Lung microvascular endothelial cell (primary cell): ENCODE measurements at places on chromosomes 4 and X. TPM values are rescaled to one million over a fixed set of nuclear protein-coding genes. Genes with fewer than 3 reads are reported as not detected.

DNA sequence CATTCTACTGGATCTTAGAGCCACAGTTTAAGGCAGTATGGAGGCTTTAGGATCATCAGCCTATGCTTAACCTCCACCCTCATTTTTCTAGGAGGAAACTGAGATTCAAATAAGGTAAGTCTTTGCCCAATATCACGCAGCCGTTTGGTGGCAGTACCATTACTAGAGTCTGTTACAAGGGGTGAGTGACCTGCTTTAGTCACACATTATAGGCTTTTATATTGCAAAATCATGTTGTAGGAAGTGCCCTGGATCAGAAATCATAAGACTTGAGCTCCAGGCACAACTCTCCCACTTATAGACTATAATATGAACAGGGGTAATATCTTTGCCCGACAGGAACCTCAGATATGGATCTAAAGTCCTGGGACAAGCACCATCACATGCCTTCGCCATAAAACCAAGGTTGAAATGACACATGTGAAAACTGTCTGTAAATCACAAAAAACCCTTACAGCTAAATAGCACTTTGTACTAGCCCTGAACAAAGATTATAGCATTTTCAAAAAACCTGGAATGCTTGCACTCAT is 19.2 kb downstream of the HPSE start:
- no peak for DNase-seq

DNA sequence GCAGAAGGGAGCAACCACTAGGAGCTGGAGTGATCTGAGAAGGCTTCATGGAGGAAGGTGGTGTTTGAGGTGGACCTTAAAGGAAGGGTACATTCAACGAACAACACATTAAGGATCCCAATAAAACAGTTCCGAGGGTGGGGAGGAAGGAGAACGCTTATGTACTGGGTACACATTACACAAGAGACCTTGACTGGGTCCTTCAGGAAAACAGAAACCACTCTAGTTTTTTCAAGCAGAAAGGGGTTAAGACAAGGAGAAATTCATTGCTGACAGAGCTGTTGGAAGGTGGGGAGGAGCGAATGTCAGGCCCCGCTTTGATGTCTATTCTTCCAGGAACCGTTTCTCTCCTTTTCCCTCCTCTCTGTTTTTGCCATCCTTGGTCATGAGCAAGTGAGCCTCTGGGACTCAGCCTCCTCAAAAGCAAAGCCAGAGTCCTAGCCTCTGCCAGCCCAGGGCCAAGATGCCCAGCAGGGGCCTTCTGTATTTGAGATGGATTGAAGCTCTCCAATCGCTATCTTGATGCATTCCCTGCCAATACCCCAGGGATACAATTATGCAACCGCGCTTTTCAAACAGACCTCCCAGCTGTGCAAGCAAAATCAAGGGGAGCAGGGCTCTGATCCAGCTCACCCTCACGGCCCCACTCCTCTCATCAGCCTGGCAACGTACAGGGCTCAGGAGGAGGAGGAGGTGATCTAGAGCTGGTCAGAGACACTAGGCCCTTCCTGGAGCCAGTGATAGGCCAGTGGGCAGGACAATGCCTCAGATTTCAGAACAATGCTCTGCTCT is 48.4 kb downstream of the ZBTB49 start:
- DNase-seq: no peak

GRCh38 chrX:86714441-86714840 is 566.2 kb downstream of the DACH2 start:
- DNase-seq: no peak

DNA sequence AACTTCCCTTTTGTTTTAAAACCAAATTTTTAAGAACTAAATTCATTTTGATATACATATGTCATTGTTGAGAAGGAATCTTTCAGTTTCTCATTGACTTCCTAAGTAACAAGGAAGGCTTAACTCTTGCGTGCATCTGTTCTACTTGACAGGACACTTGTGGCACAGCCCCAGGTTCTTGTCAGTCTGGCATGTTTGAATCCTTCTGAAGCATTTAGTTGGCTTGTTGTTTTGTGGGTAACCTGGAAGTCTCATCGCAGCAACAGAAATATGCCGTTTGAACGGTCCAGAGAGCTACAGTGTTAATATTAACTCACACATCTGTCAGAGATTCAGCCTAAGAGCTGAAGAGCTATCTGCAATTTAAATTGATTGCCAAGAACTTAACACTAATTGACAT is 76.0 kb downstream of the GLRA3 start:
- no peak for DNase-seq

DNA sequence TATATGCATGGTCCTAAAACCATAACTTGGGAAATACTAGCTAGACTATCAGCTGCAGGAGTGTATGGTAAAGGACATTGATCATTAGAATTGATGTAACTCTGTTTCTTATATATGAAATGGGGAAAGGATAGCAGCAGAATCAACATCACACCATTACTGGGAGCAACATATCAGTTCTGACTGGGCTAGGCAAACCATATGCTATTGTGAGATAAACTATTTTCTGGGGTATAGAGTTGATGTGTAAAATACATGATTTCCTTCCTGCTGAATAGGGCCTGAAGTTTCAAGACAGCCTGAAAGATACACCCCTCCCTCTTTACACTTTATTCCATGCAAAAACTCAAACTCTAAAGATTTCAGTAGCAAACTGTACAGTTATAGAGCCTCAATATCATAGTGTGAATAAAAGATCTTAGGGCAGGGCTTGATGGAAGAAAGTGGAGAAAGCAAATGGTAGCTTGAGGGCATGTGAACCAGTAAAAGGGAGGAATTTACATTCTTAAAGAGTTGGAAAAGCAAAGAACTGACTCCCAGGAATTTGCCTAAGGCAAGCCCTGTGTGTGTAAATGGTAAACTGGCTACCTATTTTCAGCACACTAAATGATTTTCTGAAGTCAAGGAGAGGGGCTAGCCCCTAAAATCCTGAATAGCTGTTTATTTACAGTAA is 404.1 kb downstream of the MAPK10 start:
- DNase-seq: no peak

DNA sequence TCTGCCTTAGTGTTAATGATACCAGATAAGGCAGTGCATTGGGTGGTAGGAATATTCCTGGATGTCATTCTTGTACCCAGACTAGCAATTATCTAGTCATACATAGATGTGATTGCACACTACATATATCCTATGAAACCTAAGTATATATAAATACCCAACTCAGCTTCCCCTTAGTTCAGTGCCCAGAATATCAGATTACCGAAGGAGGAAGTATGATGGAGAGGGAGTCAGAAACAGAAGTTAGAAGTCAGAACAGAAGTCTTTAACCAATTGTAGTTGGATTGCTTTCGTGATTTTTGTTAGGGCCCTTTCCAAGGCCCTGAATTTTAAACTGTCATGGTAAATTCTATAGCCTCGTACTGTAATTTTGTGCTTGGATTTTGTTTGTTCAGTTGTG is 42.9 kb downstream of the MOB1B start:
- DNase-seq: no peak

DNA sequence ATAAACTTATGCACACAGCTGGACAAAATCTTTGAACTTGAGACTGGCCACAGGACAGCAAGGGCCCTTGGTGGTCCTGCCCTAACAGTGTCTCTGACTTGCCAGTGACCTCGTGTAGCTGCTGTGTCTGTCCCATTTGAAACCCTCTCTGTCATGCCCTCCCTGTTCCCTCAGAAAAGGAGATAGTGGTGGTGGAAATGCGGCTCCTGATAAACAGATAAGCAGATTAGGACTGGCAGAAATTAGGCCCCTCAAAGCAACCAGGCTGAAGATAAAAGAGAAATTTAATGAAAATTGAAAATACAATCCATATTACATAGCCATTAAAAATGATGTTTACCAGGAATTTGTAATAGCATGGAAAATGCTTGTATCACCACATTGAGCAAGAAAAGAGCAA is 136.6 kb upstream of the ATP6AP2 start:
- DNase-seq: no peak

DNA sequence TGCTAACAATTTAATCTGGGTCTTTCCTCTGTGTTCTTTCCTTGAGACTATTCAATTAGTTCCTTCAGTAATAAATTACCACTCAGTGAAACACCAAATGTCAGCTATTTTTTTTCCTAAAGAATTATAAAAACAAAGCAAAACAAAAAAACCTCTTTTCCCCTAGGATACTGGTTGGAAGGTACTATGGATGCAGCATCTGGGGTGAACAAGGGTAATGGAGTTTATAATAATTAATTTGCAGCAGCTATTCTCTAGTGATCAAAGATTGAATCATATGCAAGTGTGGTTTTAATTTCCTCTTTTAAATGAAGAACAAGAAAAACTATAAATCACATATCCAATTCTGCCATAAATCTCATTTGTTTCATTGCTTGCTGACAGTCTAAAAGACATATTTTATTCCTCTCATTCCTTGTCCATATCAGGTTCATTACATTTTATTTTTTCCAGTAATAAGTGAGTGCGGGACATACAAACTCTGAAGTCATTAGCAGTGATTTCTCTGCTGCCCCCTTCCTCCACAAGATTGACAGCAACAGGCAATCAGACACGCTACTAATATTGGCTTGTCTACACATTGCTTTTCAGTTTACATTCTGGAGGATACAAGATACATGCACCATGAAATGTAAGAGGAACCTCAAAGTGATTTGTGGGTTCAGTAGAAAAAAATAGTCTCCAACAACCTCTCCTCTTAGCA is 1093.4 kb upstream of the SLIT2 start:
- DNase-seq: no peak

DNA sequence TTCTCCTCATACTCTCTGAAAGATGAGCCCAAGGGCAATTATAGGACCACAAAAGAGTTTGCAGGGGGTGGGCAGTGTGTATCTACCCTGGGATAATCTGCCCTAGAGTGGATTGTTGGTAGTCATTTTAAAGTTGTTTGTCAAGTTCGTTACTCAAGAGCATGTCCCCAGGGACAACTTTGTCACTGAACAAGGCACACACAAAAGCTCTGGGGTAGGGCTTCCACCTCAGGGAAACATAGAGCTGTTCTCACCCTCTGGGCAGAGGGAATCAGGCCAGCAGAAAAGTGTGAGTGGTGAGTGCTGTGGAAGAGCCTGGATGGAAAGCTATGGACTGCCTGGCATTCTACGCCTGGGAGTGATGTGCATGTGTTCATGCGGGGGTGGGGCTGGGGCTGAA is 23.3 kb upstream of the LEF1 start:
- no peak for DNase-seq

GRCh38 chr4:183130328-183131155 is 31.5 kb downstream of the WWC2 start:
- peak; percentile 37 for DNase-seq

- no peak for DNase-seq
These were observed 1.1 kb upstream of the LIN54 start for GRCh38 chr4:83011689-83012199.

- no peak for DNase-seq
These were observed 93.2 kb downstream of the IL1RAPL2 start for GRCh38 chrX:104659005-104659744.

DNA sequence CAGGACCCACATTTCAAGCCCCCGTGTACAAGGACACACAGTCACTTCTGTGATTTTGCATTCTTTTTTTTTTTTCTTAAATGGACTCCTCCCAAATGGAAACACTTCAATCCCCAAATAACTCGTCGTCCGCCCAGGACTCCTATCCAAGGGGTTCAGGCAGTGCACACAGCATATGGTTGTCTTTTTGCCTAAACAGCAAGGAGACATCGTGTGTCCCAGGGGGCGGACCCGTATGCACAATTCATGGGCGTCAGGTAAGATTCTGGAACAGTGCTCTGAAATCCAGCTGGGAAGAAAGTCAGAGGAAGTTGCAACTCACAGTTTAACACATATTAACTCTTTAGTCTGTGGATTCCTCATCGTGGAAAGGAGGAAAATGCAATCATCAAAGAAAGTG is 231.3 kb downstream of the SHOX start:
- DNase-seq: no peak

GRCh38 chrX:149631234-149632165 is at the start of gene TMEM185A:
Gene TMEM185A, minus strand, starts transcription at chrX:149631792. Its CDS starts 212 bp downstream, at chrX:149631580.
- DNase-seq: peak; percentile 46

TMPRSS11A gene
- total RNA-seq: not detected in 2 replicates

OPRPN gene
- total RNA-seq: not detected in 2 replicates

ESX1 gene
- total RNA-seq: 2.6 TPM in 1 of 2 replicates, not detected in the other

NAA11 gene
- not detected in 2 replicates for total RNA-seq

PRR32 gene
- total RNA-seq: not detected in 2 replicates

MAGEA2B gene
- not detected in 2 replicates for total RNA-seq
